Cardiac fibroblast (primary cell): ENCODE measurements at places on chromosomes 1 and 21.

DNA sequence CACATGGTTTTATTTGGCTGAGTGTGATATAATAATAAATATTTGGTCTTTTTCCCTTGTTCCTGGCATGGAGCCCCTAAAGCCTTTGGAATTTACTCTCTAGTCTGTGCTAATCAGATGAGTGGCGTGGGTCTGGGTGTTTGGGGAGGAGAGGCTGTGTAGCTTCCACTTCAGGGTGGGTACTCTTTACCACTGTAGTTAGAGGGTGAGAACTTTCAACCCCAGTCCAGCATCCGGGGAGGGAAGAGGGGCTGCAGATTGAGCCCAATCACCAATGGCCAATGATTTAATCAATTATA lies 20.0 kb downstream of the USP25 start:
- no peak for DNase-seq

DNA sequence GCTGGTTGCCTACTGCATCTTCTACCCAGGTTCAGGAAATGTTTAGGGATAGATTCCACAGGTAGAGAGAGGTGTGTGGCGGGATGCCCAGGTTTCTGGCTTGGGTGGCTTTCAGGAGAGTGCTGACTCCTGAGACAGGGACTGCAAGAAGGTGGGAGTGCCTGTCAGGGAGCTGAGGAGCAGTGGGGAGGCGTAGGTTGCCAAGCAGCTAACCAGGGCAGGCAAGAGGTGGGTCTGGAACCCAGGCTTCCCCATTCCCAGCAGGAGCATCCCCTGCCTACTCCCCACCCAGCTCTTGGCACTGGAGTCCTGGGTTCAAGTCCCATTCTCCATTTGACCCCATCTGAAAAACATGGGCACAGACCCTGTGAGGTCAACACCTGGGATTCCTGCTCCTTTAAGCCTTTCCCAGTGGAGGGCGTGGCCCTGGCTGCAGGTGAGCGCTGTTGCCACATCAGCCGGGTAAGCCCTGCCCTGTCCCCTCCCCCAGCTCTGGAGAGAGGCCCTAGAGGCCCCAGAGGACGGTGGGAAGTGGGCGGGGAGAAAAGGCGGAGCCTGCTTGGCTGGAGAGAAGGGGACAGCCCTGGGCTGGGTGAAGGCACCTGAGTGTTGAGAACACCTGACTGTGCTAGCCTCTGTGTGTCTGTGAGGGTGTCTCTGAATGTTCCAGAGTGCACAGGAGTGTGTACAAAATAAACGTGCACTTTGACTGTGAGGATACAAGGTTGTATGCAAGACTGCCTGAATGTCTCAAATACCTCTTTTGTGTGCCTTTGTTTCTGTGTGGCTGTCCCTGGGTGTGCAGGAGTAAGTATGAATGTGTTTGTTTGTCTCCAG lies 14.0 kb upstream of the SYNC start:
- DNase-seq: no peak

DNA sequence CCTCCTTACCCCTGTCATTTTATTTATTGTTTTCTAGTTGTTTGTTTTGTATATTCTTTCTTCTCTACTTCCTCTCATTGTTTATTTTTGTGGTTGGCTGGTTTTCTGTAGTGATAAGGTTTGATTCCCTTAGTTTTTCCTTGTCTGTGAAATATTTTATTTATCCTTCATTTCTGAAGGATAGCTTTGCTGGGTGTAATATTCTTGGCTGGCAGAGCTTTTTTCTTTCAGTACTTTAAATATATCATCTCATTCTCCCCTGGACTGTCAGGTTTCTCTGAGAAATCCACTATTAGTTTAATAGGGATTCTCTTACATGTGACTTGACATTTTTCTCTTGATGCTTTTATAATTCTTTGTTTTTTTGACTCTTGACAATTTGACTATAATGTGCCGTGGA lies 18.8 kb upstream of the TIPRL start:
- DNase-seq: no peak

DNA sequence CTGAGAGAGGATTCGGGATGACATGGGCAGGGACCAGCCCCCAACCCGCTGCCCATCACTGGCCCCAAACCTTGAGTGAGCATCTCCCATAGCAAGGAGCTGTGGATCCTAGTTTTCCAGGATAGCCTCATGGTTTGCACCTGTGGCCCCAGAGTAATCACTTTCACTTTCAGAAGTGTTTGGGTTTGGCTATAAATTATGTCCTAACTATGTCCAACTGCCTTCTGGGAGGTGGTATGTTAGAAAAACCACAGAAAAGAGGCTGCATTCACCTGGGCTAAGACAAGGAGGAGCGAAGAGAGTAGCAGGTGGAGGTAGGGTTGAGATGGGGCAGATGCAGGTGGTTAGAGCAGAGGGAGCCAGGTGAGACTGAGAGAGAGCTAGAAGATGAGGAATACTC lies 19.4 kb upstream of the CLIC6 start:
- DNase-seq: no peak

- no peak for DNase-seq
These were observed 3.3 kb downstream of the ZBTB18 start for GRCh38 chr1:244054247-244054923.

GRCh38 chr1:93324486-93325464 lies 20.9 kb upstream of the DR1 start:
- peak; percentile 85 for DNase-seq

- peak; percentile 64 for DNase-seq
These were observed 141.1 kb downstream of the TLR5 start for GRCh38 chr1:223001653-223002634.

GRCh38 chr21:34806423-34806822 lies 137.6 kb downstream of the CLIC6 start:
- no peak for DNase-seq

GRCh38 chr1:23216771-23217420 lies 406 bp downstream of the HTR1D start:
- no peak for DNase-seq

DNA sequence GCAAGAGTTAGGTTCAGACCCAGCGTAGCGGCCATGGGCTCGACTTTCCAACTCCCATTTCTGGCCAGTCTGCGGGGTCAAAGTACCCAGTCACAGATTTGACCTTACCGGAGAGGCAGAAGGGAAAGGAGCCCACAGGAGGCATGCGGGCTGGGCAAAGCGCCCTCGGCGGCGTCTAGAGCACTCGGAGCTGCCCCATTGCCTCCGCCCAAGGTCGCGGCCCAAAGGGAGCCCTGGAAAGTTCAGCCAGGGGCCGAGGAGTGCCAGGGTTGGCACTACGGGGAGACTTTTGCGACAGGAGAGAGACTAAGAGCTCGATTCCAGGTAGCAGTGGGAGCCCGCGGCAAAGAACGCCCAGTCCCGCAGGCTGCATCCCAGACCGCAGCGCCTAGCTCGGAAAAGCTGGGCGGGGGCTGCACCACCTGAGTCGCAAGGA lies 896 bp downstream of the KANK4 start:
- DNase-seq: no peak

DNA sequence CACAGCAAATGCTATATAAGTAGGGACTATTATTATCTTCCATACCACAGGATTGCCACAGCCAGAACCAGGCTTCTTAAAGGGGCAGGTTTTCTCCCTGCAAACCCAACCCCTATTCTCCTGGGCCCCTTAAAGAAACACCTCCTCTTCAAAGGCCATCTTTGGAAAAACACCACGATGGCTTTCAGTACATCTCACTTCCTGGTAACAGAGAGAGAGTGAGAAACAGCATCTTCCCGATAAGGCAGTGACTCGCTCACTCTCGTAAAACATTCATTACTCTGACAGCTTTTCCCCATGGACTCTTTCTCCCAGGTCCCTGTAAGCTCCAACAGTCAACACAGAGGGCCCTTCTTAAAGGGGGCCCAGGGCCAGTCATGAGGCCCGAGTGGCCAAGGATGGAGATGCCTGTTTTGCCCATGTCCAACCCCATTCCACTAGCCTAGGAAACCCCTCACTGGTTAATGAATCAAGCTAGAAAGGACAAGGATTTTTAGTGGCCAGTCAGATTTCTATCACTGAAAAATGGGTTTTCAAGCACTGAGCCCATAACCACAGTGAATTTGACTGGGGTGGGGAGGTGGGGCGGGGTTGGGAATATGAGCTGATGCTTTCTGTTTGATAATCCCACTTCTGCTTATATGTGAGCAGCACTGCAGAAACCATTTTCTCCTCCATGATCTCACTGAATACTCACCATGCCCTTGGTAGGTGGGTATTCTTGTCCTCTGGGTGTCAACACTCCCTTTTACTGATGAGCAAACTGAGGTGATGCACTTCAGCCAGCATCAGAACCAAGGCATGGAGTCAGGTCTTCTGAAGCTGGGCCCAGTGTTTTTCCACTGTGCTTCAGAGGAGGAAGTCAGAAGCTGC lies 3.6 kb upstream of the NAV1 start:
- peak; percentile 53 for DNase-seq

DNA sequence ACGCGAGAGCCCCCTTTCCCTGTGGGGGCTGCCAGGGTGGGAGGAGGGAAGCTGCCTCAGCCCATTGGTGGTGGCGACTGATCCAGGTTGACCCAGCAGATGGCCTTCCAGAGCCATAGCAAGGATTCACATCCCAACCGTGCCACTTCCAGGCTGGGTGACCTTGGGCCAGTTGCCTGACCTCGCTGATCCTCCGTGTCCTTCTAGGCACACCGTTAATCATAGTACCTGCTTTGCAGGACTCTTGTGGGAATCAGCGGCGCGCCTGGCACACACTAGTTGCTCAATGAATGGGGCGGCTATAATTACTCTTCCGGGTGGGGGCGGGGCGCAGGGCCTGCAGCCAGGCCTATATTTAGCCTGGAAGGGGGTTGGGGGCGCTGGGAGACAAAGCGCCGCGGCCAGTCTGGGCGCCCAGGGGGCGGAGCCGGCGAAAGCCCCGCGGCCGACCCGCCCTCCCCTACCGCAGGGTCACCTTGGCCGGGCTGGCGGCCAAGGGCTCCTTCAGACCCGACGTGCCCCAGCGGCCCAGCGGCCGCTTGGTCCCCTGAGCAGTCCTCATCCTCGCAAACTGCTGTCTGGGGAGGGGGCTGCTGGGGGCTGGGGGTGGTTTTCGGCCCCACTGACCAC lies 5.1 kb downstream of the HSPB7 start:
- DNase-seq: peak; percentile 53

DNA sequence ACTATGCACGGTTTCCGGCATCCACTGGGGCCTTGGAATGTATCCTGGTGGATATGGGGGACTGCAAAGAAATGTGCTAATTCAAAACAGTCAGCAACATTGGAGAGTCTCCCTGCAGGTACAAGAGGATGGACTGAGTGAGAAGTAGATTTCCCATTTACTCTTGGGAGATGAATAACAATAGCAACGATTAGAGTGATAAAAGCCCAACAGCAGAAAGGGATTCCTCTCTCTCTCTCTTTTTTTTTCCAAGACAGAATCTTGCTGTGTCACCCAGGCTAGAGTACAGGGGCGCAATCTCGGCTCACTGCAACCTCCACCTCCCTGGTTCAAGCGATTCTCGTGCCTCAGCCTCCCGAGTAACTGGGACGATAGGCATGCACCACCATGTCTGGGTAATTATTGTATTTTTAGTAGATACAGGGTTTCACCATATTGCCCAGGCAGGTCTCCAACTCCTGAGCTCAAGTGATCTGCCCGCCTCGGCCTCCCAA lies 5.0 kb upstream of the SHCBP1L start:
- DNase-seq: no peak

GRCh38 chr21:36881228-36881627 lies 85.2 kb downstream of the HLCS start:
- DNase-seq: peak; percentile 64

DNA sequence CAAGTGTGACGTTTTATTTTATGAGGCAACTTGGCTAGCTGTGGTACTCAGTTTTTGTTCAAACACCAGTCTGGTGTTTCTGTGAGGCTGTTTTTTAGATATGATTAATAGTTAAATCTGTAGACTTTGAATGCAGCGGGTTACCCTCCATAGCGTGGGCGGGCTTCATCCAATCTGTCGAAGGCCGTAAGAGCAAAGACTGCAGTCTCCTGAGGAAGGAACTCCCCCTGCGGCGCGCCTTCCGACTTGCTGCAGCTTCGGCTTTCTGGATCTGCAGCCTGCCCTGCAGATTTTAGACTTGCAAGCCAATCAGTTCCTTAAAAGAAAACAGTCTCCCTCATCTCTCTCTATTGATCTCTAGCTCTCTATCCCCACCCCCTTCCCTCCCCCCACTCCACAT lies 4.2 kb upstream of the ZNF496 start:
- peak; percentile 57 for DNase-seq

DNA sequence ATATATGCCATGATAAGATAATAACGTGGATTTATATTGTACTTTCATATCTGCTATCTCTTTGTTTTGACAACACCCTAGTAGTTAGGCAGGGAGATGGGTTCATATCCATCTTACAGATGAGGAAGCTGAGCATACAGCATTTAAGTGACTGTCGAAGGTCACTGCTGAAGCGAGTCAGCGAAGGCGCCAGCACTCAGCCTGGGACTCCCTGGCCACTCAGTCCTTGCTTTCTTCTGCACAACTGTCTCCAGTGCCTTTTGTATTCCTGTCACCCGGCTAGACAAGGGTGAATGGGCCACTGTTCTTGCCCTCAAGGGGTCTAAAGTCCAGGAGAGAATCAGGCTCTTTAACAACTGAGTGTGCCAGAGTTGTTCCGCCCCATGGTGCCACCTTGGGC lies 3.1 kb downstream of the ARHGEF10L start:
- DNase-seq: no peak

GRCh38 chr1:58457023-58457635 lies 89.4 kb downstream of the OMA1 start:
- no peak for DNase-seq

GRCh38 chr1:229661022-229661877 lies 35.2 kb downstream of the URB2 start:
- peak; percentile 80 for DNase-seq

GRCh38 chr1:30976143-30976542 lies 67.6 kb upstream of the SDC3 start:
- DNase-seq: peak; percentile 85

- DNase-seq: no peak
These were observed 1.0 kb upstream of the PPIH start for GRCh38 chr1:42657201-42657600.

DNA sequence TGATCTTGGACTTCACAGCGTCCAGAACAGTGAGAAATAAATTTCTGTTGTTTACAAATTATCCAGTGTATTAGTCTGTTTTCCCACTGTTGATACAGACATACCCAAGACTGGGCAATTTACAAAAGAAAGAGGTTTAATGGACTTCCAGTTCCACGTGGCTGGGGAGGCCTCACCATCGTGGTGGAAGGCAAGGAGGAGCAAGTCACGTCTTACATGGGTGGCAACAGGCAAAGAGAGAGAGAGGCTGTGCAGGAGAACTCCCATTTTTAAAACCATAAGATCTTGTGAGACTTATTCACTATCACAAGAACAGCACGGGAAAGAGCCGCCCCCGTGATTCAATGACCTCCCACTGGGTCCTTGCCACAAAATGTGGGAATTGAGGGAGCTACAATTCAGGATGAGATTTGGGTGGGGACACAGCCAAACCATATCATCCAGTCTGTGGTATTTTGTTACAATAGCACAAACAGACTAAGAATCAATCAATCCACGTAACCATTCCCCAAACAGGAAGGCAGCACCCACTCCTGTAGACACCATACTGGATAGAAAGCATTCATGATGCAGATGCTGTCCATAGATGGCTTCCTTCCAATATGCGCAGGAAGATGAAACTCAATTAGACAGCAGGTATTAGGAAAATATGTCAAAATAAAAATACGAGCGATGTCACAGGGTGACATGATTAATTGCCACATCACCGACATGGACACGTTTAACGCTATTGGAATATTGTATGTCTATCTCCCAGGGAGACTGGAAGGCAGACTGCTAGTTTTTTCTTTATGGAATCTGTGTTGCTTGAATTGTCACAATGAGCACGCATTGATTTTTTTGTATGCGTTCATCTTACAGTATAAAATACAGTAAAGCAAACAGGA lies 22.8 kb downstream of the ECE1 start:
- no peak for DNase-seq

- DNase-seq: no peak
These were observed 10.0 kb downstream of the SLC25A24 start for GRCh38 chr1:108190001-108190634.

GRCh38 chr1:24300971-24301784 lies 18.0 kb upstream of the GRHL3 start:
- peak; percentile 18 for DNase-seq
